T follicular helper cell (primary cell): ENCODE measurements at places on chromosomes 16 and 17.

DNA sequence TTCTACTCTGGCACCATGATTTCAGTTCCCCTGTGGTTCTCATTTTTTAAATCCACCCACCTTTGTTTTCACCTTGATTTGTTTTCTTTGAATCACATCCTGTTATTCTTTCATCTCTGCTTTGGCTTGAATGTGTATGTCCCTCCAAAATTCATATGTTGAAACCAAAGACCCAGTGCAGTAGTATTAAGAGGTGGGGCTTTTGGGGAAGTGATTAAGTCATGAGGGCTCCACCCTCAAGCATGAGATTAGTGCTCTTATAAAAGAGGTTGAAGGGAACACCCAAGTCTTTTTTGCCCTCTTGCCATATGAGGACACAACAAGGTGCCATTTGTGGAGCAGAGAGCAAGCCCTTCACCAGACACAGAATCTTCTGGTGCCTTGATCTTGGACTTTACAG is 382.3 kb downstream of the SLC39A11 start:
- DNase-seq, result no peak

DNA sequence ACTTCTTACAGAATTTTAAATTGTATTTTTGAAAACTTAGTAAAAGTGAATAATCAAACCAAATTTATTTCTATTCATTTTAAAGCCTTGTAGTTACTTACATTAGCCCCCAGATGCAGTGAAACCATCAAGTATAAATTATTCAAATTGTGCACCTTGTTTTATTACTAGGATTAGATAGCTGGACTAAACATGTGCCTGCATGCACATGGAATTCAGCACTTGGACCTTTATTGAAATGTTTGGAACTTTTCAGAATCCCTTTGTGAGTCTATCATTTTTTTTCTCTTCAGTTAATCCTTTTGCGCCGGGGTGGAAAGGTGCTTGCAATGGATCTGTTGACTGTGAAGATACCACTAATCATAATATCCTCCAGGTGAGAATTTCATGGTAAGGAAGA is 4.7 kb downstream of the ZPBP2 start:
- no peak for DNase-seq

DNA sequence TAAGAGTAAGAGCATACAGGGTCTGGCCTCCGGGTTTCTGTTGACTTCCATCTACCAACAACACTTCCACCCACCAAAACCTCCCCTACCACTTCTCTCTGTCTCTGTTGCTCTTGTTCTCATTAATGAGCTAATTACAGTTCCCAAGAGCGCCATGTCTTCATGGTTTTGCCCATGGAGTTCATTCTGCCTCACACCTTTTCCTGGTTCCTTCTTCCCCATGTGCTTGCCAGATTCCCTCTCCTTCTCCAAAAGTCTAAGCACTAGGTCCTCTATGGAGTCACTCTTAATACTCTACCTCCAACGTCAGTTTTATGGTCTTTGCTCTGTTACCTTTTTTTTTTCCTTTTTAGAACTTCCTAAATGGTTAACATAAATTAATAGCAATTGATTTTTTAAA is 92.8 kb downstream of the MYO1D start:
- no peak for DNase-seq

DNA sequence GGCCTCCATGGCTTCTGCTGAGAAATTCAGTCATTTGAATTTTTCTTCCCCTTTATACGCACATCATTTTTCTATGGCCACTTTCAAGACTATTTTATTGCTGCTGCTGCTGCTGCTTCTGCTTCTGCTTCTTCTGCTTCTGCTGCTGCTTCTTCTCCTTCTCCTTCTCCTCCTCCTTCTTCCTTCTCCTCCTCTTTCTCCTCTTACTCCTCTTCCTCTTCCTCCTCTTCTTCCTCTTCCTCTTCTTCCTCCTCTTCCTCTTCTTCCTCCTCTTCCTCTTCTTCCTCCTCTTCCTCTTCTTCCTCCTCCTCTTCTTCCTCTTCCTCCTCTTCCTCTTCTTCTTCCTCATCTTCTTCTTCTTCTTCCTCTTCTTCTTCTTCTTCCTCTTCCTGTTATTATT is 22.4 kb downstream of the CPD start:
- no peak for DNase-seq

- no peak for DNase-seq
Observed at GRCh38 chr16:23408242-23408822, 44.7 kb downstream of the COG7 start.

- DNase-seq, result peak; percentile 94
Observed at GRCh38 chr16:2267913-2268666, at the start of gene RNPS1. Gene RNPS1, minus strand, starts transcription at chr16:2268126. Its CDS starts 3,483 bp downstream, at chr16:2264643.

- DNase-seq, result no peak
Observed at GRCh38 chr17:59621771-59622170, 2.1 kb downstream of the CLTC start.

GRCh38 chr16:89907055-89907814 is 11.4 kb upstream of the MC1R start:
- no peak for DNase-seq

DNA sequence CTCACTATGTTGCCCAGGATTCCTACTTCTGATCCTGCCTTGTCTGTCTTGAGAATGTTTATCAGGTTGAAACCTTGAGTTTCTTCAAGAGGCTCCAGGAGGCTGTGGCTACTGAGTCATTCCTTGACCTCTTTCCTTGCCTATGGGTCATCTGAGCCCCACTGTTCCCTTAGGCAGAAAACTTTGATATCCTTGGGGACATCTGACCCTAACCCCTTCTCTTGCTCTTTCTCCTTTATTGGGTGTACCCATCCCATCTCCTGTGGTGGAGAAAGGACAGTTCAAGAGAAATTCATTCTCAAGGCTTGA is 12.5 kb downstream of the ARL4D start:
- DNase-seq, result no peak

DNA sequence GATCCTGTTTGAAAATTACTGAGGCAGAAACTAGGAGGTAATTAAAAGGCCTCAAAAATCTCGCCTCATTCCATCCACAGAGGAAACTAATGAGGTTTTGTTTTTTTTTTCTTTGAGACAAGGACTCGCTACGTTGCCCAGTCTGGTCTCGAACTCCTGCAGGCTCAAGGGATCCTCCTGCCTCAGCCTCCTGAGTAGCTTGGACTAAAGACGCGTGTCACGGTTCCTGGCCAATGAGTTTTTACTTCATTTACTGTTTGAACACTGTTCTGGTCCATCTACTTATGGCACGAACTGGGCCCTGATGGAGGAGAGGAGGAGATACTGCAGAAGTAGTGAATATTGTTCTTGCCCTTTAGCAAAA is 600 bp upstream of the BLTP2 start:
- DNase-seq, result no peak

- DNase-seq, result no peak
Observed at GRCh38 chr16:55035029-55035428, 104.4 kb downstream of the IRX5 start.

DNA sequence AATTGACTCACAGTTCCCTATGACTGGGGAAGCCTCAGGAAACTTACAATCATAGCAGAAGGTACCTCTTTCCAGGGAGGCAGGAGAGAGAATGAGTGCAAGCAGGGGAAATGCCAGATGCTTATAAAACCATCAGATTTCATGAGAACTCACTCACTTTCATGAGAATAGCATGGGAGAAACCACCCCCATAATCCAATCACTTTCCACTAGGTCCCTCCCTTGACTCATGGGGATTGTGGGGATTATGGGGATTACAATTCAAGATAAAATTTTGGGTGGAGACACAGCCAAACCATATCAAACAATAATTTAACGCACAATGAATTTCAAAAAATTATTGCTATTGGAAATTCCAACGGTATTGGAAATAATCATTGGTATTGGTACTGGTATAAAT is 15.1 kb downstream of the ABCA9 start:
- DNase-seq, result no peak

DNA sequence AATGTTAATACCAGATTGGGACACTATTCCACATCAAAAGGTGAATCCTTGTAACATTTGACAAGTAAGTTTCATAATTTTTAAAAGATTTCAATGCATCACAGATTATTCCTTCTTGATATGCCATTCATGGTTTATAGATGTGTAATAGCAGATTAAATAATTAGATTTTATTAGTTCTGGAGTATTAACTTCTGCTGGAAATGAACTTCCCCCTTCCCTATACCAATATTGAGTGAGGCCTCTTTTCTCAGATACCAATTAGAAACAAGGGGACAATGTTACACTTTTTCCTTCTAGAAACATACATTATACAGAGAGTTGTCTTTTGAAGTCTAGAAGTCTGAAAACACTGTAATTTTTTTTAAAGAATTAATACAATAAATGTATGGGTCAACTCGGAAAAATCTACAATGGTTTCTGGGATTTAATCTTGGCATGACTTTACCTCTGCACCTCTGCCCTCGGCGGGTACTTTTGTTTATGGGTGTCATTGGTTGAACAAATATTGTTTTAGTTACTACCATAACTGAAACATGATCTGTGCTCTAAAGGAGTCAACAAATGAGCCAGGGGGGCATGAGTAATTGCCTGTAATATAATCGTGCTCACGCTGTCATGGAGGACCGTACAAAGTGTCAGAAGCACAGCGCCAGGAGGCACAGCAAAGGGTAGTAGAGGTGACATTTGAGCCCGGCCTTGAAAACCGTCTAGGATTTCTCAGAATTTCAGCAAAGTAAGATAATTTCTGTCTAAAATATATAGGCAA is 8.2 kb downstream of the LRRC37B start:
- DNase-seq, result no peak

DNA sequence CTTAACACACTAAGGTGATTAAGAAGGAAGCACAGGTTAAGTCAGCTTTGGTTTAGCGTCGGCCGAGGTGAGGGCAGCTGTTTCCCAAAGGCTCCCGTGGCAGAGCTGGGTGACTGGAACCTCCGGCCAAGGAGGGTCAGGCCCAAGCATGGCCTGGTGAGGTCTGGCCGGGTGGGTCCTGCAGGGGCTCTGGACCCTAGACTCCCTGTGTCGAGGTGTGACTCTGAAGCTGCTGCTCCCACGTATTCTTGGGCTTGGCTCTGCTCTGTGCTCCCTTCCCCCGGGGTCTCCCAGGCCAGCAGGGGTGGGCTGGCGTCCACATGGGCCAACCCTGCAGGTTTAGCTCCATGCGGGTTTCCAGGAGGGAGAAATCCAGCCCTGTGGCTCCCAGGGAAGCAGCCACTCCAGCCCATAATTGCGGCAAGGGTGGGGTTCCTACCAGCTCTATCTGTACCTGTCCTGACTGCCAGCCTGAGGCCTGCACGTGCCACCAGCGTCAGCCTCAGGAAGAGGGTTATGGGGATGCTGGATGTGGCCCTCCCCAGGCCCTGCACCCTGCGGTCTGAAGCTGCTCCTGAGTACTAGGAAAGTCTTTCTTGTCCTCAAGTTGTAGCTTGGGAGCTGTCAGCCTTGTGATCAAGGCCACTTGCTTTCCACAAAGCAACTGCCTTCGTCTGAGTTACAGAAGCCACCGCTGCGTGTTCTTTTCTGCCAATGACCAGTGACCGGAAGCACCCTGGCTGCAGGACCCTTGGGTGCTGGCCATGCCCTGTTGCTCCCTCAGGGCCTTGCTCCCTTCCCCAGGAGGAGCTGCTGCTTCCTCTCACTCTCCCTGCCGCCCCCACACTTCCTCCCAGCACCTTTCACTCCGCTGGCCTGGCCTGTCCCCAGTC is 4.8 kb downstream of the CDK5R1 start:
- DNase-seq, result no peak

- DNase-seq, result no peak
Observed at GRCh38 chr16:82138478-82139285, 31.3 kb downstream of the MPHOSPH6 start.

- DNase-seq, result no peak
Observed at GRCh38 chr17:9666461-9667050, 21.2 kb downstream of the USP43 start.

DNA sequence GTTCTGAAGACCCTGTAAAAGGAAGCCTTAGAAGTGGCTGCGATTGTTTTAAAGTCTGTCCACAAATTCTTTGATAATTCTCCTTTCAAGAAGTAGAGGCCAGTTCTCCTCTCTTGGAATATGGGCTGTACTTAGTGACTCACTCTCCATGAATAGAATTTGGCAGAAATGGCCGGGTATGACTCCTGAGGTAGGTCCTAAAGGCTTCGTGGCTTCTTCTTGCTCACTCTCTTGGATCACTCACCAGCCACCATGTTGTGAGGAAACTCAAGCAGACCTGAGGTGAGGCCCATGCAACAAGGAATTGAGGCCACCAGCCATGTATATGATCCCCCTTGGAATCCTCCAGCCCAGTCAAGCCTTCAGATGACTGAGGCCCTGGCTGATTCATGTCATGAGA is 75.8 kb downstream of the WWOX start:
- no peak for DNase-seq

DNA sequence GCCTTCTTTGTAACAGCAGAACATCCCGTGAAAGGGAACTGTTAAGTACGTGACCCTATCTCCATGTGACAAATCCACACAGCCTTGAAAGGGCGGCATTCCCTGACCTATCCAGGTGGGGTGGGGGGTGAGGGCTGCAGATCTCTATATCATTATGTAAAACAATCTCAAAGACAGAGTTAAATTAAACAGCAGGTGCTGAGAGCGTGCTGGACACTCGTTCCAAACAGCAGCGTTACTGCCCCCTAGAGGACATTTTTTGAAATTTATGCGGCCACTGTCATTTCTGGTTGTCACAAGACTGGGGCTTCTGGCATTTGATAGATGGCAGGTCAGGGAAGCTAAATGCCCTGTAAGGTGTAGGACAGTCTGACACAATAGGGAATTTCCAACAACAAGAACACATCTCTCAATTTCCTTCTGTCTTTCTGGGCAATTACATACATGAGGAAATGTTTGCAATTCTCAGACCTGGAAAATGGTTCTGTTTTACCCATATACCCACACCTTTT is 6.7 kb upstream of the SLC25A39 start:
- DNase-seq, result peak; percentile 62

- no peak for DNase-seq
Observed at GRCh38 chr17:39429600-39429999, 21.5 kb downstream of the MED1 start.
